Right atrium auricular region (tissue), 2 donors: ENCODE measurements at places on chromosomes 1 and 21. TPM values are rescaled to one million over a fixed set of nuclear protein-coding genes. Genes with fewer than 3 reads are reported as not detected.

GRCh38 chr1:47755101-47755990, 241.8 kb downstream of the TRABD2B start:
- H3K4me3 ChIP-seq, result no peak overlapping the region
- no peak overlapping the region for H3K27ac ChIP-seq
- H3K36me3 ChIP-seq, result no peaks in the 10 kb centered on the region
- no peak for DNase-seq

DNA sequence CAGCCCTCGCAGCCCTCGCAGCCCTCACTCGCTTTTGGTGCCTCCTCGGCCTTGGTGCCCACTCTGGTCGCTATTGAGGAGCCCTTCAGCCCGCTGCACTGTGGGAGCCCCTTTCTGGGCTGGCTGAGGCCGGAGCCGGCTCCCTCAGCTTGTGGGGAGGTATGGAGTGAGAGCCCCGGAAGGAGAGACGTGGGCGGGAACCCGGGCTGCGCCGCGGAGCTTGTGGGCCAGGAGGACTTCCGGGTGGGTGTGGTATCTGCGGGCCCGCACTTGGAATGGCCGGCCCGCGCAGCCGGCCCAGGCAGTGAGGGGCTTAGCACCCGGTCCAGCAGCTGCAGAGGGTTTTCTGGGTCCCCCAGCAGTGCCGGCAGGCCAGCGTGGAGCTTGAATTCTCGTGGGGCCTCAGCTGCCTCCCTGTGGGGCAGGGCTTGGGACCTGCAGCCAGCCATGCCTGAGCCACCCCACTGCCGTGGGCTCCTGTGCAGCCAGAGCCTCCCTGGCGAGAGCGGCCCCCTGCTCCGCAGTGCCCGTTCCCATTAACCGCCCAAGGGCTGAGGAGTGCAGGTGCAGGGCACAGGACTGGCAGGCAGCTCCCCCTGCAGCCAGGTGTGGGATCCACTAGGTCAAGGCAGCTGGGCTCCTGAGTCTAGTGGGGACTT, 9.9 kb upstream of the CFHR2 start:
- no peak overlapping the region for H3K27ac ChIP-seq
- no peak overlapping the region for H3K4me3 ChIP-seq
- no peaks in the 10 kb centered on the region for H3K27me3 ChIP-seq
- H3K4me1 ChIP-seq, result no peaks in the 10 kb centered on the region
- no peak for DNase-seq
- H3K36me3 ChIP-seq, result no peaks in the 10 kb centered on the region

RAB25 gene
- total RNA-seq, result not detected

- H3K36me3 ChIP-seq, result no peaks in the 10 kb centered on the region
- DNase-seq, result no peak
- no peak overlapping the region for H3K27ac ChIP-seq
Observed at GRCh38 chr1:6461051-6461530, 4.9 kb downstream of the TNFRSF25 start.

DNA sequence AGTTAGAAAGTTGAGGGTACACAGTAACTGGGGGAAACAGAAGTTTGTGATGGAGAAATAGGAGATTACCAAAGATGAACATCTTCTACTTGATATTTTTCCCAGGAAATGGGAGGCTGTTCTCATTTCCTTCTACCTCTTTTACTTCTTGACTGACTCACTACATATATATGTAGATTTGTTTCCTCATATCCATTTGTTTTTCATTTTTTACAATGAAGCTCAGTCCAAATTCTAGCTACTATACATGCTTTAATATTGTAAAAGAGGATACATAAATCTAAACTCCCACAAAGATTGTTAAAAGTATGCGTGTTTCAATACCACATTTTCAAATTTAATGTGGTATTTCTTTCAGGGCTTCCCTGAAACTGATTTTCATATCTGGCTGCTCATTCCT, 366.6 kb upstream of the NCAM2 start:
- H3K36me3 ChIP-seq, result no peaks in the 10 kb centered on the region
- H3K27ac ChIP-seq, result no peak overlapping the region
- no peak for DNase-seq
- no peaks in the 10 kb centered on the region for H3K4me1 ChIP-seq
- no peaks in the 10 kb centered on the region for H3K27me3 ChIP-seq
- H3K4me3 ChIP-seq, result no peak overlapping the region

VHLL gene
- not detected for total RNA-seq

DNA sequence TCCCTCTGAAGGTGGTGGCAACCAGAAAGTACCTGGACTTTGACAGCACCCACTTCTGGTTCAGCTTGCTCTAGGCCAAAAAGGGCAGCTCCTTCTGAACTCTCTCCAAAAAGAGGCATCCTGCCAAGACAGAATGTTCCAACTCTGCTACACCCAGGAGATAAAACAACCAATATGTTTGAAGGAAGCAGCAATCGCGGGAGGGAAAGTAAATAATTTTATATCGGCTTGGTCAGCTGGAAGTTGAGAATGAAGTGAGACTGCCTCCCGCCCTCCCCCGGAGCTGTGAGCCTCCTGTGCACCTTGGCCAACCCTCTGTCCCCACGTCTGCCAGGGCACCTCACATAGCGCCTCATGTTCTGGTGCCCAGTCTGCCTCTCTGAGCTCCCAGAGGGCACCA, 130.3 kb upstream of the ATP1A1 start:
- no peaks in the 10 kb centered on the region for H3K36me3 ChIP-seq
- H3K4me3 ChIP-seq, result no peak overlapping the region
- no peaks in the 10 kb centered on the region for H3K27me3 ChIP-seq

TRIM63 gene
- total RNA-seq, result 118 TPM

GRCh38 chr1:185108321-185108720, 48.4 kb downstream of the TRMT1L start:
- no peak overlapping the region for H3K27ac ChIP-seq
- H3K36me3 ChIP-seq, result no peaks in the 10 kb centered on the region
- no peak for DNase-seq

KIF26B gene
- 1.3 TPM for total RNA-seq

GRCh38 chr21:38123626-38124025, 133.2 kb upstream of the KCNJ15 start:
- H3K27me3 ChIP-seq, result no peaks in the 10 kb centered on the region
- no peak overlapping the region for H3K27ac ChIP-seq
- DNase-seq, result no peak

KMO gene
- total RNA-seq, result 0.35 TPM

GRCh38 chr1:182317611-182318161, 73.9 kb downstream of the GLUL start:
- no peak for DNase-seq
- no peaks in the 10 kb centered on the region for H3K27me3 ChIP-seq
- no peak overlapping the region for H3K27ac ChIP-seq
- no peaks in the 10 kb centered on the region for H3K36me3 ChIP-seq

- H3K4me3 ChIP-seq, result no peak overlapping the region
- H3K4me1 ChIP-seq, result peaks cover 53% of the 10 kb centered on the region
- no peaks in the 10 kb centered on the region for H3K27me3 ChIP-seq
- peak overlapping the region; percentile 0 for H3K27ac ChIP-seq
- no peak for DNase-seq
Observed at GRCh38 chr1:116573431-116574095, 2.7 kb upstream of the CD58 start.

C1QTNF12 gene
- not detected for total RNA-seq

DNA sequence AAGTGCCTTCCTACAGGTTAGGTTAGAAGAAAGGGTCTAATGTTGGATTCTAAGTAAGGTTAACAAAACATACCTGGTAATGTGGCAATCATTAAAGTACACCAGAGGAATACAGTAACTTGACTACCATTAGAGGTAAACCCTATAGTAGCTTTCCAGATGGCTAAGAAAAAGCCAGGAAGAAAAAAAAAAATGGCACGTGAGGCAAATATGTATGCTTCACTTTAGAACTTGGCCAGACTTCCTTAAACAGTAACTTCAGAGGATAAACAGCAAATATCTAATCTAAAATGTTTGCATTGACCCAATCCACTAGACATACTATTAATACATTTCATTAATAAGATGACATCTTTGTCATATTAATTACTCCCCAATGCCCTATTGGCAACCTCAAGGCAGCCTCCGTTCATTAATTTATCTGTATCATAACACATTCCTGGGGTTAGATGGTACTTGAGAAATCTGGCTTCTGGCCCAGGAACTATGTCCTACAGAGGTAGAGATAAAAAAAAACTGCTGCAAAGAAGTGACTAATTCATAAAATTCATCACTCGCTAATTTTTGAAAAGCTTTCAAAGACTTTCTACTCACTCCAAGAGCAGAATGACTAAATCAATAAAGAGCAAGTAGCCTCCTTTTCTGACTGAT, 5.8 kb downstream of the DCAF8 start:
- no peak overlapping the region for H3K27ac ChIP-seq
- peaks cover 49% of the 10 kb centered on the region for H3K4me1 ChIP-seq
- no peaks in the 10 kb centered on the region for H3K36me3 ChIP-seq

GRCh38 chr1:234589064-234589800, 20.7 kb downstream of the IRF2BP2 start:
- no peaks in the 10 kb centered on the region for H3K27me3 ChIP-seq
- peaks cover 37% of the 10 kb centered on the region for H3K4me1 ChIP-seq
- peak; percentile 34 for DNase-seq

ABCA4 gene
- total RNA-seq, result not detected

- no peaks in the 10 kb centered on the region for H3K27me3 ChIP-seq
- no peak overlapping the region for H3K27ac ChIP-seq
- H3K36me3 ChIP-seq, result no peaks in the 10 kb centered on the region
- peaks cover 32% of the 10 kb centered on the region for H3K4me1 ChIP-seq
- no peak overlapping the region for H3K4me3 ChIP-seq
Observed at GRCh38 chr1:151828921-151829320, 2.7 kb downstream of the RORC start.

- no peak overlapping the region for H3K4me3 ChIP-seq
- H3K27ac ChIP-seq, result peak overlapping the region; percentile 69
- H3K4me1 ChIP-seq, result peaks cover 19% of the 10 kb centered on the region
- DNase-seq, result no peak
- no peaks in the 10 kb centered on the region for H3K36me3 ChIP-seq
Observed at GRCh38 chr1:170415710-170416372, 116.1 kb upstream of the GORAB start.

KAZN gene
- 6.8 TPM for total RNA-seq

GRCh38 chr1:175512637-175513412, 230.6 kb downstream of the TNR start:
- no peak for DNase-seq
- no peak overlapping the region for H3K27ac ChIP-seq
- H3K36me3 ChIP-seq, result no peaks in the 10 kb centered on the region
- no peaks in the 10 kb centered on the region for H3K4me1 ChIP-seq
- no peak overlapping the region for H3K4me3 ChIP-seq

DNA sequence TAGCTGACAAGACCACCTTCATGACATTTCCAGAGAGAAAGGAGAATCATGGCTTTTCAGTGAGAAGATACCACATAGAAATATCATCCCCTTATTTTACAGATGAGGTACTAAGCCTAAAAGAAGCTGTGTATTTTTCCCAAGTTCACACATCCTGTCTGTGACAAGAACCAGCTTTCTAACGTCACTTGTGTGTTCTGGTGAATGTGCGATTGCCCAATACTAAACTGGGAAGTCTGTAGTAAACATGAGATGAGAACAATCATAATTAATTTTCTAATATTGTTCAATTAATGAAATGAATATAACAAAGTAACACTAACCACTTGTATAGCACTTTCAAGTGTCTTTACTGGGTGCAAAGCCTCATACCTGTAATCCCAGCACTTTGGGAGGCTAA, 46.0 kb downstream of the PTGER3 start:
- DNase-seq, result no peak
- H3K36me3 ChIP-seq, result no peaks in the 10 kb centered on the region
- H3K4me3 ChIP-seq, result no peak overlapping the region
- H3K27ac ChIP-seq, result no peak overlapping the region

DNA sequence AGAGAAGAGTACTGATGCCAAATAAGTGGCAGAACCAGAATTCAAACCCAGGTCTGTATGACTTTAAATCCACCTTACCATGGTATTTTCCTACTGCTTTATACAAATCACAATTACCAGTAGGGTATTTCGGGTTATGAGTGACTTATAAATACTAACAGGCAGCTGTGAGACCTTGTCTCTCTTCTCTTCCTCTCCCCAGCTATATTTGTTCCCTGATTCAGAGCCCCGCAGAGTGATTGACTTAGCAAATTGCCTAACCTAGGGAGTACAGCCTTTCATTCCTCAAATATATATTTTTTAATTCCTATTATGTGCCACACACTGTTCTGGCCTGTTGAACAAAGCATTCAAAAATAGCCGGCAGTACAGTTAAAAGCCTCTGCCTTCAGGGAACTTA, 168.0 kb downstream of the CLEC20A start:
- no peak overlapping the region for H3K27ac ChIP-seq
- no peaks in the 10 kb centered on the region for H3K27me3 ChIP-seq
- no peak for DNase-seq
- H3K4me1 ChIP-seq, result no peaks in the 10 kb centered on the region

OR2L5 gene
- total RNA-seq, result not detected

- peak overlapping the region; percentile 52 for H3K27ac ChIP-seq
- H3K36me3 ChIP-seq, result no peaks in the 10 kb centered on the region
- peaks cover 28% of the 10 kb centered on the region for H3K4me1 ChIP-seq
- no peaks in the 10 kb centered on the region for H3K27me3 ChIP-seq
- H3K4me3 ChIP-seq, result peak overlapping the region; percentile 28
- DNase-seq, result no peak
Observed at GRCh38 chr1:165424454-165425216, 20.3 kb downstream of the RXRG start.

GRCh38 chr21:28817871-28818270, 174.8 kb downstream of the LTN1 start:
- no peak for DNase-seq
- H3K27ac ChIP-seq, result no peak overlapping the region
- no peaks in the 10 kb centered on the region for H3K36me3 ChIP-seq
- no peaks in the 10 kb centered on the region for H3K27me3 ChIP-seq
- H3K4me3 ChIP-seq, result no peak overlapping the region

DNA sequence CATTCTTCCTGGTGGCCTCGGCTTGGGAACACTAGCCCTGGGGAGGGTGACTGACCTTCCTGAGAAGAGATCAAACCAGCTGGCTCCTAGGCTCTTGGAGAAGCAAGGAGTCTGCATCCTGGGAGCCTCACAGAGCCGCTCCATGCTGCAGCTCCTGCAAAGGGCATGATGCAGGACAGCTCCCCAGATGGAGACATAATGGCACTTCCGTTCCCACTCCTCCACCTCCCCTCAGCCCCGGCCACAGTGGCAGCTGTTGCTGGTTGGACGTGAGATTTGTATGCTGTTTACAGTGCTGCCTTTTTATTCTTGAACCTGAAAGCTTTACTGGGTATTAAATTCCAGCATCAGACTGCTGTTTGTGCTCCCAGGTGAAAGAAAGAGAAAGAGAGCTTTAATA, 83.7 kb upstream of the CTTNBP2NL start:
- no peaks in the 10 kb centered on the region for H3K36me3 ChIP-seq
- H3K4me3 ChIP-seq, result no peak overlapping the region
- H3K4me1 ChIP-seq, result no peaks in the 10 kb centered on the region

DNA sequence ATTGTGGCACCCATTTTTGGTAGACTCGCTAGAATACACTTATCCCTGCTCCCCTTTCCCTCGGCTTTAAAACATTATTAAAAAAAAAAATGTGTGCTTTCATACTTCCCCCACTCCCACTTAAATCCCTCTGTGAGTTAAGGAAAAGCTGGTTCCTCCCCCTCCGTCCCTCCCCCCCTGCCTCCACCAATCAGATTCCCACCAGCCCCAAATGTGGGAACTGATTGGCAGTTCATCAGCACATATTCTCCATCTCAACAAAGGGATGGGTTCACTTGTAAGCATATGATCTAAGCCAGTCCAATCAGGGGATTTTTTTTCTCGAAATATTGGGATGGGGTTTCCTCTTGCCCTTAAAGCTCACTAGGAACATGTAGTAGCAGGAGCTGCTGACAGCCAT, 10.8 kb upstream of the FYB2 start:
- no peak overlapping the region for H3K4me3 ChIP-seq
- H3K27me3 ChIP-seq, result no peaks in the 10 kb centered on the region
- H3K27ac ChIP-seq, result no peak overlapping the region
- H3K4me1 ChIP-seq, result no peaks in the 10 kb centered on the region
- DNase-seq, result no peak
- no peaks in the 10 kb centered on the region for H3K36me3 ChIP-seq
